BJ (cell line): ENCODE measurements at places on chromosomes 5 and 9. TPM values are rescaled to one million over a fixed set of nuclear protein-coding genes. Genes with fewer than 3 reads are reported as not detected.

The NUTM2F gene
- not detected in 2 replicates for polyA plus RNA-seq

DNA sequence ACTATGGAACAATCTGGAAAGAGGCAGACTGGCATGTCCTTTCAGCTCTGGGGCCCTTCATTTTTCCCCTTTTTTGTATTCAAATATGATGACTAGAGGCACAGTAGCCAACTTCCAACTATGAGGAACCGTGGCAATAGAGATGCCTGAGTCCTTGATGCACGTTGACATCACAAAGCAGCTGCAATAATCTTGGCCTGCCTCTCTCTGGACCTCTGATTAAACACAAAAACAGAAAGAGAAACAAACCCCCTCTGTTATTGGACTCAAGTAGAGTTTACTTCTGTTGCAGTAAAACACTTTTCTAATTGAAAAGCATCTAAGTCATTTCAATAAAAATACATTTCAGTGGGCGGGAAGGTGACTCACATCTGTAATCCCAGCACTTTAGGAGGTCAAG is 122.2 kb upstream of the GRAMD2B start:
- DNase-seq, result no peak

DNA sequence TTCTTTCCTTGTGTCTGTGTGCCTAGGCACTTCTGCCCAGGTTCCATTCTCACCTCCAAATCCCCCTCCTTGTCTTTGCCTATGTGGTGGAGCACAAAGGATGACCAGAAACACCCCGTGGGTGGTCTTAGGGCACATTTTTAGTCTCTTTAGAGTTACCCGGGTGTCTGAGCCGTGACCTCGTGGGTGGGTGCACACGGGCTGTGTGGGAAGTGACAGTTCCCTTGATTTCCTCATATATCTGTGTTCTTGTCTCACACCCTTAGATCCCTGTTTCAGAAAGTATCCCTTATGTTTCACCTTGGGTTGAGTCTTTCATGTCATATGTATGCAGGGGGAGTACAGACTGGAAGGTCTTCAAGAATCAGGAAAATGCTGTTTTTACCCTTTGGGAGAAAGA is 13.4 kb upstream of the SMIM32 start:
- DNase-seq, result no peak

DNA sequence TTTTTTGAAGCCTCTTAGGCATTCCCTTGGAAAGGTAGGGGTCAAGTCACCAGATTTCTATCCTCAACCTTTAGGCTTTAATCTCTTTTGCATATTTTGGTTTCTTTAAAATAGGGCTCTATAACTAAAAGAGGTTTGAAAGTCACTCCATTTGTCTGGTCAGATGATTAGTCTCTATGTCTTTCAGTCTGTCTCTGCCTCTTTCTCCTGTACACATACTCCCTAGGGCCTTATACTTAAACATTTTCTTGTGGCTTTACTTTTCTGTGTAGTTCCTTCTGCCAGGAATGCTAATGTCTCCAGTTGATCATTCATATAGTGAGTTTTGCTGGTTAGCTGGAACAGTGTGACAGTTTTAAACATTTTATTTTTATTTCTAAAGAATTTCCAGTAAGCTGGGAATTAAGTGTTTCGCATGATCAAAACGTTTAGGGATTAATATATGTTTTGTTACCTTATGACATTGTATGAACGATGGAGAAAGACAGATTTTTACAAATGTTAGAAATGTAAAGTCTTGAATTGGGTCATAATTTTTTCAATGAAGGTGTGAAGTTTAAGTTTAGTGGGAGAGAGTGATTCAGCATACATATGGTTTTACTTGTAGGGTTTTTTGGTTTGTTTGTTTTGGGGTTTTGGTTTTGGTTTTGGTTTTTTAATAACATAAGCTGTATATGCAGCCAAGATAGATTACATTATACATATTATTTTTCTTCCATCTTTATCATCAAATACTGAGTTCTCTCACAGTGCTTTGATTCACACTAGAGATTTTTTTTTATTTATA is 90.6 kb downstream of the ZCCHC7 start:
- DNase-seq, result no peak

DNA sequence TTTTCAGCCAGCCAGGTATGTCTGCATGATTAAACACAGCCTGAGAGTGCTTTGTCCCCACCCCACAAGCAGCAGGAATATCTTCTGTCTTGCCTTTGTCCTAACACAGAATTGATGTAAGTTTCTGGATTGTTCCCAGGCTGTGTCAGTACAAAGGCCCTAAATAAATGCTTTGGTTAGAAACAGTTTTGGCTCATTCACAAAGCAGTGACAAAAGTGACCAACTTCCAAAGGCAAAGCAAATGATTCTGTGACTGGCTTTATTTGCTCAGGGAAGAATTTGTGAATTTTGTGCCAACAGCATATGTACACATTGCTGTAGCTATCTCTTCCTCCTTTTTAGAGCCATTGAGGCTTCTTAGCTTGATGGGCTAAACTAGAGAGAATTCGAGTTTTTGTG is 133.7 kb downstream of the PLPPR1 start:
- no peak for DNase-seq

GRCh38 chr5:73435759-73436534 is 12.6 kb downstream of the FOXD1 start:
- DNase-seq, result no peak

DNA sequence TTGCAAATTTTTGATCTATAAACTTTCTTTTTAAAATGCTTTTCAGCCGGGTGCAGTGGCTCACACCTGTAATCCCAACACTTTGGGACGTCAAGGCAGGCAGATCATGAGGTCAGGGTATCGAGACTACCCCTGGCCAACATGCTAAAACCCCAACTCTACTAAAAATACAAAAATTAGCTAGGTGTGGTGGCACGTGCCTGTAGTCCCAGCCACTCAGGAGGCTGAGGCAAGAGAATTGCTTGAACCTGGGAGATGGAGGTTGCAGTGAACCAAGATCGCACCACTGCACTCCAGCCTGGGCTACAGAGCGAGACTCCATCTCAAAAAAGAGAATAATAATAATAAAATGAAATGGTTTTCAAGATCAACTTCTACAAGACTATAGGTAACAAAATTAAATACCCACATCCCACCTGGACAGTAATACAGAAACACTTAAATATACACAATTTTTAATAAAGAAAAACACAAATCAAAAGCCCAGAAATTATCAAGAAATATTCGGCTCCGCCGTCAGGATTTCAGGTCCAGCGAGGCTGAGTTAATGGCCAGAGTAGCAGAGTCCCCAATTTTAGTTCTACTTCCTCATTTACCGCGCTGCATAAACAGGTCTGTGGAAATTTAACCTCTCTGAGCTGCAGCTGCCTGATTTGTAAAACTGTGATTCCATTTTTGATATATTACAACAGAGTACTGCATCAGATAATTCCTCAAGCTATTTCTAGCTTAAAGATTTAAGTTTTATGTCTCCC is 4.0 kb downstream of the TUT7 start:
- DNase-seq, result no peak

DNA sequence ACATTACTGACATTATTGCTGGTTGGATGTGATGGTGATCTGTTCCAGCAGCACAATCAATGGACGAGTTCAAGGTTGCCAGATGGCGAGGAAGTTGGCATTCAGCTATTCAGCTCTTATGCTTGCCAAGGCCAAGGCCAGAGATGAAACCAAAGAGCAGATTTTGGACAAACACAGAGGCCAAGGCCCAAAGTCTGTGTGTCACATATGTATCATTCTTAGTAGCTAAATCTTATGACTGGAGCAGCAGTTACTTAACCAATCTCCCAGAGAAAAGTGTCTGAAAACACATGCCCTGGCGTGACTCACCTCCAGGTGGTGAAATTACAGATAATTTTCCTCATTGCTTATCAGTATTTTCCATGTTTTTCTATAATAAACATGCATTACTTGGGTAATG is 189.0 kb upstream of the EGFLAM start:
- DNase-seq, result no peak

DNA sequence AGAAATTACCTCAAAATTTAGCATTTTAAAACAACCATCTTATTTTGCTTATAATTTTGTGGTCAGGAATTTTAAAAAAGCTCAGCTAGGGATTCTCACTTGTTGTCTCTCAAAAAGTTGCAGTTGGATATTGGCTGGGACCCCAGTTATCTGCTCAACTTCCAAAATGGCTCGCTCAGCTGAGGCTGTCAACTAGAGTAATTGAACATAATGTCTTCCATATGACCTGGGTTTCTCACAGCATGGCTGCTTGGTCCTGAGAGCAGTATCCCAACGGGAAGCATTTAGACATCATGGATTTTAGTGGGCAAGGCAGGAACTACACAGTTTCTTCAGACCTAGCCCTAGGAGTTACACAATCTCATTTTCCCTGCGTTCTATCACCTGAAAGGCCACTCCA is 63.6 kb upstream of the SPEF2 start:
- DNase-seq, result no peak

DNA sequence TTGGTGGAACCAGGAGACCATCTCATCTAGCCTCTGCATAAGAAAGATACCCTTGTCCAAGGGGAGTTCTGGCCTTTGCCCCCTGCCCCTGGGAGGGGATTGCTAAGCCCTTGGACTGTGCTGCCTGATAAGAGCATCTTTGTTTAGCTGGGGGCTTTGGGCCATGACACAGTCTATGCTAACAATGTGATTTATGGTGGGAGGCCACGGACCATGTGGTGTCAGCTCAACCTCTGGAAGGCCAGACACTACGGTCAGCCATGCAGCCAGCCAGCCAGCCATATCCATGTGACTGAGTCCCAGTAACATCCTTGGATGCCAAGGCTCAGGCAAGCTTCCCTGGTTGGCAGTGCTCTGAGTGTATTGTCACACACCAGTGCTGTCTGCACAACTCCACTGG is 244.4 kb downstream of the FSTL4 start:
- DNase-seq, result no peak

- no peak for DNase-seq
Measured at GRCh38 chr5:5276430-5276829, 136.3 kb downstream of the ADAMTS16 start.

GRCh38 chr9:20562051-20562450 is 60.2 kb downstream of the MLLT3 start:
- DNase-seq, result no peak

DNA sequence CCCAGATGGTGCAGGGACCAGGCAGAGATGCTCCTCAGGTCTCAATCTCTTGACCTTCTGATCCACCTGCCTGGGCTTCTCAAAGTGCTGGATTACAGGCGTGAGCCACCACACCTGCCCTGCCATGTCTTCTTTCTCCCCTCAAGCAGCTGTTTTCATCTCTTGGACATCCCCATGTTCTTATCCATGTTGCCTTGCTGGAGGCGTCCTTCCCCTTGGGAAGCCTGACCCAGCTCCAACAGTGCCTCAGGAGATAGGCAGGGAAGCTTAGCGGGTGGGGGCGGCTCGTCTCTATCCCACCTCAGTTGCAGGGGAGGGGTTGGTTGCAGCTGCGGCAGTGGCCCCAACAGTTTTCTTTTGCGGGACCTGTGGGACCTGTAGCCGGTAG is 24.7 kb upstream of the SPATA31E1 start:
- DNase-seq, result no peak

The SWI5 gene
- polyA plus RNA-seq, result 76.4 and 77.4 TPM in 2 replicates

- DNase-seq, result no peak
Measured at GRCh38 chr9:71703172-71703872, 65.0 kb downstream of the CEMIP2 start.

The TMEM252 gene
- polyA plus RNA-seq, result not detected in 2 replicates

The CCDC180 gene
- polyA plus RNA-seq, result 0.36 and 0.55 TPM in 2 replicates

GRCh38 chr9:88747768-88748167 is 212.8 kb downstream of the NXNL2 start:
- peak; percentile 84 for DNase-seq

DNA sequence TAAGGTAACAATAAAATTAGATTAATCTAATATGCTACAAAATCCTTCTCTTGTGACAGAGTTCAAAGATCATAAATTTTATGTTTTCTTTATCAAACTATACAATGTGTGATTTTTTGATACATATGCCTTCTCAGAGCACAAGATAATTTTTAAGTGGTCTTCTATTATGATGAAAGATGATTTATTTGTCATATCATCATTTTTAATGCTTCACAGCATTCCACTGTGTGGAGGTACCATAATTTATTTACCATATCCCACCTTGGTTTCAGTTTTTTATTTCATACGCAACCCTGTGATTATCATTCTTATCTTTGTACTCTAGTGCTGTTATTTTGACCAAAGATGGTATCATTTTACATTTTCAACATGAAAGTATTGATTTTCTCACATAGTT is 41.7 kb downstream of the POLK start:
- DNase-seq, result no peak

The FOXI1 gene
- not detected in 2 replicates for polyA plus RNA-seq

The NRARP gene
- polyA plus RNA-seq, result 0.17 TPM in 2 replicates

- DNase-seq, result peak; percentile 39
Measured at GRCh38 chr9:90546200-90546599, 96.4 kb downstream of the DIRAS2 start.

DNA sequence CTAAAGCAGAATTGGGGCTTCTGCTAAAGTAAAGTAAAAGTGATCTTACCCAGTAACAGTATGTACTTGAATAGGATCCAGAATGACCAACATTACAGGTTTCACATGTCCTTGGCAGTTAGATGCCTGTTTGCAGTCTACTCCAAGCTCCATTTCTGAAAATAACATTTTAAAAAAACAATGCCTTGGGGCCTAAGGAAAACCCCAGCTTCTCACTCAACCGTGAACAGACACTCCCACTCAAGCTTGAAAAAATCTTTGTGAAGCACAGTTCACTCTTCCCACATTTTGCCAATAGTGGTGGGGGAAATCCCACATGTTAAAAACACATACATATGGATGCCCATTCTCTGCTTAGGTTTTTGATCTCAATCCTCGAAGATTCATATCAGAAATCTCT is 304.1 kb downstream of the ARRDC3 start:
- DNase-seq, result no peak

DNA sequence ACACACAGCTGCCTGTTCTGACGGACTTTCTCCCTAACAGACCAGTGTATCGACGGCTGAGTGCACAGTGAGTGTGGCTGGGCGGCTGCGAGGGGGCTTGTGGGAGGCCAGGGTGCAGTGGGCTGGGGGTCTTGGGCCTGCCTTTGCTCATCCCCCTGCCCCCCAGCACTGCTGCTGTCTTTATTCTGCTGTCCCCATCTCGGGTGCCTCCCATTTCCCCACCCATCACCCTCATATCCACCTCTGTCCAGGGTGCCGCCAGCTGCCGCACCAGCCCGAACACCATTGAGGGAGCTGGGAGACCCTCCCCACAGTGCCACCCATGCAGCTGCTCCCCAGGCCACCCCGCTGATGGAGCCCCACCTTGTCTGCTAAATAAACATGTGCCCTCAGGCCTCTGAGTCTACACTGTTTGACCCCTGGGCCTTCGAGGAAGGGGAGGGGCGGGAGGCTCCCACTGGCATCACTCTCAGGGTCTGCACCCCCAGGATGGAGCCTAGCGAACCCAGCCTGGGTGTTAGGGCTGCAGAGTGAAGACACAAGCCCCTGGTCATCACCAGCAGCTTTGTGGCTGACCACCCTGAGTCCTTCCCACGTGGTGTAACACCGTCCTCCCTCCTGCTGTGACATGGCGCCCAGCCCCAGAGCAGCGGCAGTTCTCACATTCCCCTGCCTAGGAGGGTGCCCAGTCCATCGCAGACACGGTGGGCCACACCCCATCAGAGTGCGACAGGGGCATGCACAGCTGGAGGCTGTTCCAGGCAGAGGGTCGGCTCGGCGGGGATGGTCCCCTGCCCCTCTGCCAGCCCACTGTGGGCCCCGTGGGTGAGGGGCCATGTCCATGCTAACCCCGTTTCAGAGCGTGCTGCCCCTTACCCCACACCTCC is 4.0 kb downstream of the LCN2 start:
- no peak for DNase-seq

GRCh38 chr5:56415356-56415765 is 182.2 kb upstream of the ANKRD55 start:
- peak; percentile 28 for DNase-seq
